ENCODE measurements at places on chromosomes 3 and 15. TPM values are rescaled to one million over a fixed set of nuclear protein-coding genes. Genes with fewer than 3 reads are reported as not detected.

DNA sequence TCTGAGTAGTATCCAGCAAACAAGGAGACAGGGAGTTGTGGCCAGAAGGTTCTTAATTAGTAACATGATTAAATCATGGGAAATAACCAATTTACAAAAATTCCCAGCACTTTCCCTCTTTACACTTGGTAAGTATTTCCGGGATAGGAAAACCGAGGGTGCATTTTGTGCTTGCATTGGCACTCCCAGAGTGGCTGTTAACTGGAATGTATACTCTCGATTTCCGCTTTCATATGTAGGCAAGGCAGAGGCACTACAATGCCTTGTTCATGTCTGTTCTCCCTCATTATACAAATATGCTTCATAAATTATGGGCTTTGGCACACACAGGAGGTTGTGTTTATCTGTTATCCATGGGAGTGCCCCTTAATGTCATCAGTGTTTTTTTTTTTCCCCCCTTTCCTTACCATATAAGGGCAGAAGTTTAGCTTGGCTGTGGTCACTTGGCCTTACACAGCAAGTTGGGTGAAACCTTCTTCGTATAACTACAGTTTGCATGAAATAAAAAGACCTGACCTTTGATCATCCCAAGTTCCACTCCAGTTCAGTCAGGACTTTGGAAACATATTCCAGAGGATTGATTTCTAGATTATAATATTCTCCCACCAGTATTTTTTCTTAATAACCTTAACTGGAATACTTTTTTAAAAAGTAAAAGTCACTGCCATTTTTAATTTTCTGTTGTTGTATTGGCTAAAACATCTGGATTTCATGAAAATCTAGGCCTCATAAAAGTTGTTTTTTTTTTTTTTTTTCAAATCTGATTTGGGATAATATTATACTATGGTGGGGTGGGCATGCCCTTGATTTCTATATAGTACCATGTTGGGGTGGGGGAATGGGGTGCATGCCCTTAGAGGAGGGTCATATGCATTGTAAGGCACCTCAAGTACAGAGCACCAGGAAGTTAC lies 8.9 kb downstream of the TPM1 start:
- no peak for DNase-seq

The ASB14 gene
- total RNA-seq = not detected

The ZIC4 gene
- total RNA-seq = 0.20 TPM

DNA sequence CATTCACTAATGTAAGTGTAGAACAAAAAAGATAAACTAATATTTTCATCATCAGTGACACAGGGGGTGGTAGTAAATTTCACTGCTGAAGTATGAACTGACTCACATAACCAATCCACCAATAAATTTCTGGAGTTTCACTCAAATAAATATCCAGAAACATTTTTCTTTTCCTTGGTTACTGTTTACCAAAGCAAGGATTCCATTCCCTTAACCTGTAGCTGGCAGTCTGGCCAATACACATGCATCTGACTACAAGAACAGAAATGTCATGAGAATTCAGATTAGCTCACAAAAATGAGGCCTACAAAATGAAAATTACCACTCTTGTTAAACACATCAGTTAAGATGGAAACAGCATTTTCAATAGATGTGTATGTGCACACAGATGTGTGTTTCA lies 80.3 kb downstream of the STAG1 start:
- no peak for DNase-seq

The RMDN3 gene
- total RNA-seq = 41.1 TPM

- DNase-seq = peak; percentile 65
Measured at GRCh38 chr15:100667405-100668347, 65.3 kb downstream of the ASB7 start.

The NAALADL2 gene
- 34.2 TPM for total RNA-seq

DNA sequence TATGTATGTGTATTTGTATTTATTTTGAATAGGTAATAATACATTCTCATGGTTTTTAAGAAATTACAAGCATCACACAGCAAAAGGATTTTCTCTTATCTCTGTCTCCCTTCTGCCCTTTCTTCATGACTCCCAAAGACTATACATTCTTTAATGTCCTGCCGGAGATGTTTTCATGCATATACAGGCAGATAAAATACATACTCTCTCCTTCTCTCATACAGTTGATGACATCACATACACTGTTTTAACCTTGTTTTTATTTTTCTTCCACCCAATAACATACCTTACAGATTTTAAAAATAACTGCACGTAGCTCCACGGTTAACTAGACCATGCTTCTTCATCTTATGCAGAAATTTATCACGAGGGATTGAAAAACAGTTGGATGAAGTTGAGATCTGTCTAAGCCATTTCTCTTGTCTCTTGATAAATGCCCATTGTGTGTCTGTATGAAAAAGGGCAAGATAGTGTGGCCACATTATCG lies 249.8 kb downstream of the EDEM1 start:
- DNase-seq = no peak

GRCh38 chr3:153038779-153039178 lies 123.2 kb upstream of the RAP2B start:
- DNase-seq = no peak

DNA sequence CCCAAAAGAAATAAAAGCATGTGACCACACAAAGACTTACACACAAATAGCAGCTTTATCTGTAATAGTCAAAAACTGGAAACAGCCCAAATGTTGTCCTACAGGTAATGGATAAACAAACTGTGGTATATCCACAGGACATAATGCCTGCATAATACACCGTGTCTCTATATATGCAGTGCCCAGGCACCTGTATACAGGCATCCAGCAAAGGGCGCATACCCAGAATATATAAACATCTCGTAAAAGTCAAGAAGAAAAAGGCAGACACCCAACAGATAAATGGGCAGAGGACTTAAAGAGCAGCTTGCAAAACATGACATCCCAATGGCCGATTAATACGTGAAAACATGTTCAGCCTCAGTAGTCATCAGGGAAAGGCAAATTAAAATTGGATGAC lies 7.2 kb downstream of the OSBPL10 start:
- DNase-seq = no peak

The INSYN1 gene
- total RNA-seq = 13.8 TPM

- DNase-seq = no peak
Measured at GRCh38 chr3:117404730-117405129, 695.2 kb downstream of the TUSC7 start.
